NCI-H69 (cell line): ENCODE measurements at places on chromosomes 4 and X.

DNA sequence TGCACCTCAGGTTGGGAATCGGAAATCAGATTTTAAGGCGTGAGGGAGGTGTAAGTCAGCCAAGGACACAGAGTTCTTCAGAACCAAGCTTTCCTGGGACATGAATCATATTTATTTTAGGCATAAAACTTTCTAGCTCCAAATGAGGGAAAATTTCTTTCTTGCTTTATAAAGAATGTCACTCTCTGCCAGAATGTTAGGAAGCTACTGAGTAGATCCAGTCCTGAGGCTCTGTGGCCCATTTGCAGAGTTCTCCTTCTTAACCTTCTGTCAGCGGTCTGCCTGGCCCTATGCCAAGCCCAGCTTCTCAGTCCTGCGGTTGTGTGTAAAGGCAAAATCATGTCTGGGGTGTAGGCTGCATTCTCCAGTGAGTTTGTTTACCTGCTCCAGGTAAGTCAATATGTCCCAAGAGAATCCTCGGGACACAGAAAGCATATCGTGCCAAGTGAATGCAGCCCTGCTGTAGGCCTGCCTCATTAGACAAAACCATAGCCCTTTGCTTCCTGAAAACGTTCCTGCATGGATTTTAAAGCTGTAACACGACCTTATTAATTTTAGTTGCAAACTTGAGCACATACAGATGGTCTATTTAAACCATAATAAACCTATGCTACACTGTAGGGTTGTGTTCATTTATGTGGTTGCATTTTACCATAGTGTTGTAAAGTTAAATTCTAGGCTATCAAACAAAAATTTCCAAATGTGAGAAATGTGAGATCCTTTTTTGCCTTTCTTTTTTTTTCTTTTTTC, 29.2 kb upstream of the CCNI start:
- peak; percentile 95 for DNase-seq

GRCh38 chr4:53326535-53326934, 39.3 kb downstream of the SCFD2 start:
- DNase-seq = no peak

DNA sequence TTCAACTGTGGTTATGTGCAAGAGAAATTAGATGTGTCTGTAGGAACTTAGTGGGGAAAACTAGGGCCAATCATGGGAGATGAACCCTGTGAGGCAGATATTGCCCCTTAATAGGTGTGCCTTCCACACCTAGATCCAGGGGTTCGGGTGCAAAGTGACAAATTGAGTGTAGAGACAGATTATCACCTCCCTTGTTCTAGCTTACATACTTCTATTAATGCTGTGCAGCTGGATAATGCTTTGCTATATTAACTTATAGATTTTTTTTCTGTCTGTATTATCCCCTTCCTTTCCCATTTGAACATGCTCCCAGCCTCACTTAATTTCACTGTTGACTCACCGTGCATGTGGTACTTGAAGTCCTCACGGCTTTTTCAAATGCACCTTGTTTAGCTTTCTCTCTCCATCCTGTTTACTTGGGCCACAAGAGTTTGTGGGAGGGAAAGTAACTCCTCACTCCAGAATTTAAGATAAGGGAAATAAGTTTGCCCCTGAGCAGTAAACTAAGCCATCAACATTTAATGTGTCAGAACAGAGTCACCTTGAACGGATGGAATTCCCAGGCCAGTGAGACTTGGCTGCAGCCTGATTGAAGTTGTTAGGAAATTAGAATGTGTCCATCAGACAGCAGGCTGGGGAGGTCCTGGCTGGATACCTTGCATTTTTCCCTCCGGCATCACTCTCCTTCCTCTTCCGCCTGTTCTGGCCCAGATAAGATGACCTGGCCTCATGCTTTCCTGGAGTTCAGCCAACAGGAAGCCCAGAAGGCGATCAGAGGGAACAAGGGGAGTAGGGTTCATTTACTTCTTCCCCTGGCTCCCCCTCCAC, 478.4 kb downstream of the BCOR start:
- DNase-seq = peak; percentile 17

GRCh38 chr4:41406113-41406516, 131.8 kb upstream of the LIMCH1 start:
- DNase-seq = no peak

DNA sequence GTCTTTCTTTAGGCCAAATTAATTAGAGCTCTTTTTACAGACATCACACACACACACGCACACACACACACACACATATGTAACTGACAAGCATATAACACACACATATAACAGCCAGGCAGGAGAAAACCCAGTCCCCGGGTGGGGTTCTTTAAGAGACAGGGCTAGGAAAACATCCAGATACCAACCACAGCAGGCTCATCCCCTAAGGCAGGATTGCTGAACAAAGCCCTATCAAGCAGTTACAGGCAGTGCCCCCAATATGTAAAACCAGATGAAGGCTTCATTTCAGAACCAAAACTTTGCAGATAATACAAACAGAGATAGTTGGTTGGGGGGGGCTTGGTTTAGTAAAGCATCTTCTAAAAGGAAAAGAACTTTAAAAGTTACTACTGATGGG, 18.0 kb upstream of the FAM47E start:
- DNase-seq = peak; percentile 82

DNA sequence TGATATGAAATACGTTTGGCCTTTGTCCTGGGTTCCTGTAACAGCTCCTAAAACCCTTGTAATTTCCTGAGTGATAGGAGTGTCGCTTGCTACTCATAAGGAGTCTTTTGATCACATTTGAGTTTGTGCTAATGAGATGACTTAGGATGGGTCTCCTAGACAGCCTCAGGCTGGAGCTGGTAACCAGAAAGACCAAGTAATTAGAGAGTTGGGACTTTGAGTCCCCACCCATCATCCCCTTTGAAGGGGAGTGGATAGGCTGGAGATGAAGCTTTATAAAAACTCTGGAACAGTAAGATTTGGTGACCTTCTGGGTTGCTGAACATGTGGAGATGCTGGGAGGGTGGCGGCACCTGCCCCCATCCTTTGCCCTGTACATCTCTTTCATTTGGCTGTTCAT, 2.9 kb downstream of the SEC24B start:
- DNase-seq = no peak

DNA sequence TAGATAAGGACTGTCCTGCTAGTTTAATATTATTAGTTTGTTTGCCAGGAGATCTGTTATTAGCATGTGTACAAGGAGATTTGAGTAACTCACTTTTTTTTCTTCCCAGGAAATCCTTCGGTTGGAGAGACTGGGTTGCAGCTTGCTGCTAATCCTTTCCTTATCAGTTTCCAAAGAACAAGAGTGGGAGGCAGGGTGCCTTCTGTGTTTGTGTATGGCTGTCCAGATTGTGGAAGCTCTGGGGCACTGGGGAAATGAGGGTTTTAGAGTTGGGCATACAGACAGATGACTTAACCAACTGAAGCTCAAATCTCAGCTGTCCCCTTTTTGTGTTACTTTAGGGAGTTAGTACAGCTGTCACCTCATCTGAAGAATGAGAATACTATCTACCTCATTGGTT, 12.6 kb upstream of the SUPT20HL1 start:
- no peak for DNase-seq

GRCh38 chr4:18405054-18405453, 383.5 kb upstream of the LCORL start:
- no peak for DNase-seq

GRCh38 chrX:118219866-118220265, 103.3 kb upstream of the KLHL13 start:
- DNase-seq = no peak

GRCh38 chr4:52925531-52925968, 63.4 kb downstream of the RASL11B start:
- DNase-seq = peak; percentile 89

DNA sequence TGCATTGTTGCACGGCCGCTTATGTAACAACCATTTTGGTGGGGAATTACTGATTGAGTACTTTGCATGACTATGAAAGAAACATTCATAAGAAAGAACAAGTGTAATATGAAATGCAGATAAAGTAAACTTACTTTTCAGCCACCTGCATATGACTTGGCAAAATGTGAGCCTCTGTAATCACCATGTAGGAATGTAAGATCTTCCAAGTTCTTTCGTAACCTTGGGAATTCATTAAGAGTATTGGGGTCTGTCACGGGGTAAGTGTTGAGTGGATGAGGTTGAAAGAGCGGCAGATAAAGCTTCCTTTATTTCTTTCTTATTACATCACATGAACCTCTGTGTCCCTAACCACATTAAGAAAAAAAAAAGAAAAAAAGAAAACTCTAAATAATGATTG, 348.5 kb upstream of the NR3C2 start:
- DNase-seq = no peak

- no peak for DNase-seq
These were observed 20.7 kb downstream of the HAND2 start for GRCh38 chr4:173509036-173510001.

- no peak for DNase-seq
These were observed 70.6 kb downstream of the PPP2R2C start for GRCh38 chr4:6401797-6402196.

DNA sequence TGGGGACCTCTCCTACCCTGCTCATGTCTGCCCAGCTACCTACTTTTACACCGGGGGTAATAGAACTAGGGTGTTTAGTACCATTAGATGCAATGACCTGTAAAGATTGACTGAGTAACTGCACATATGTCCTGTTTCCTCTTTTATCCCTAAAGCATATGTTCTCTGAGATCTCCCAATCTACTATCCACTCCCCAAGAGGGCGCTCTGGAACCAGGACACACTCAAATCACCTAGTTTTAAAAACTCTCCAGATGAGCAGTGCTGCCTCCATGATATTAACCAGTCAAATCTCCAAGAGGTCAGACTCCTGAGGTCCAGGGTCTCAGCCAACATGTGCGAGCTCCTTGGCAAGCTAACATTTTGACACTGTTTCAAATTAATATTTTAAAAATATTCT, 87.0 kb upstream of the TSPAN5 start:
- DNase-seq = peak; percentile 50

DNA sequence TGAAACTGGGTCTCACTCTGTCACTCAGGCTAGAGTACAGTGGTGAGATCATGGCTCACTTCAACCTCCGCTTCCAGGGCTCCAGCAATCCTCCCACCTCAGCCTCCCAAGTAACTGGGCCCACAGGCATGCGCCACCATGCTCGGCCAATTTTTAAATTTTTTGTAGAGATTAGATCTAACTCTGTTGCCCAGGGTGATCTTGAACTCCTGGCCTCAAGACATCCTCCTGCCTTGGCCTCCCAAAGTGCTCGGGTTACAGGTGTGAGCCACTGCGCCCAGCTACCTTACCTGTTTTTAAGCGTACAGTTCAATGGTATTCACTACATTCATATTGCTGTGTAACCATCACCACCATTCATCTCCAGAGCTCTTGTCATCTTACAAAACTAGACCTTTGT, 41.5 kb downstream of the ING2 start:
- DNase-seq = no peak

DNA sequence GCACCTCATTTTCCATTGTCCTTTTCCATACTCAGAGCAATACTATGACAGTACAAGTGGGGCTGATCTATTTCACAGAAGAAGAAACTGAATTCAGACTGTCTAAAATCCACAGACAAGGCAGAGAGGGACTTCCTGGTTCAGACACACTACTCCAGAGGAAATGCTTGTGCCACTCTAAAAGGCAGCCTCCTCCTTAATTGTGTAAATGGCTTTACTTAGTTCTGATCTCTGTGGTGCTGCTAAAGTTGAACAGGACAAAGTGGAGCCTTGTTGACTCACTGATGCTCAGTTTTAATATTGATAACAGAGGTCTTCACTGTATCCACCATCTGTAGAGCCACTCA, 122.4 kb downstream of the KIT start:
- no peak for DNase-seq

GRCh38 chrX:22686138-22686541, 313.6 kb upstream of the DDX53 start:
- DNase-seq = peak; percentile 93

- DNase-seq = no peak
These were observed 32.0 kb downstream of the NAP1L2 start for GRCh38 chrX:73182502-73183114.

DNA sequence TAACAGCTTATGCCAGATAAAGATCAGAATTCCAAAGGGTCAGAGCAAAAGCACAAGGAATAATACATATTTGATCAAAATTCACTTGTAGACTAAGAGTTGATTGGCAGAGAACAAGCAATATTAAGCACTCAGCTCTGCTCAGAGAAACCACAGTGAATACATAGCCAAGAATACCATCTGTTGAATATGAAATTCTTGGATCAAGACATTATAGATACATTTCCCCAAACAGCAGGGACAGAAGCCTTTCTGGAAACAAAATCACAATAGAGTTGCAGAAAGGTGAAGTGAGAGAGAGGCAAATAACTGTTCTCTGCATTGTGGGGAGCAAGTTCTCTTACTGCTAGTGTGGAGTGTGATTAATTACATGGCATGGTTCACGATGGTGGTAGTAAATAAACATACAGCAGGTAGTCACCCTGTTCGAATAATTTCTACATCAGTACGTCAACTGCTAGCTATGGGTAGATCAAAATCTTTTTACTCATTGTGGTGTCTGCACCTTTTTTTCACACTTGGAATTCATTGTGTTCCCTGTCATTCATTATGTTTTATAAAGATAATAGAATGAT, 366.7 kb downstream of the PCDH7 start:
- DNase-seq = peak; percentile 69

GRCh38 chr4:21697583-21697982, 251.0 kb downstream of the KCNIP4 start:
- peak; percentile 2 for DNase-seq

- DNase-seq = no peak
These were observed 22.1 kb downstream of the ANXA5 start for GRCh38 chr4:121674696-121675095.

DNA sequence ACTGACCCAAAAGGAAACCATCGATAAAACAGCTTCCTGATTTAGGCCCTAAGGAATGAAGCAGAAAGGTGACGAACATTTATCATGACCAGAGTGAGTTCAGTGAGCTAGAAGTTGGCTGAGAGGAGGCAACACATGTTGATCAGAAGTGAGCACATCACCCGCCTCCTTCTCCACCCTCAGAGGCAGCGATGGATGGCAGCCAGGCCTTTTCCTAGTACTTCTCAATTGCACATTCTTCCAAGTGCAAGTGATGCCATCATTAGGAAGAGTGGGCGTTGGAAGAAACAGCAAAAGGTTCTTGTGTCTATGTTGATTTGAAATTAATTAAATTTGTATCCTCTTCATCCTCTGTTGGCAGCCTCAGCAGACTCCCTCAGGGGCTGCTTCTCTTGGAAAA, 51.7 kb downstream of the TMEM154 start:
- DNase-seq = no peak

DNA sequence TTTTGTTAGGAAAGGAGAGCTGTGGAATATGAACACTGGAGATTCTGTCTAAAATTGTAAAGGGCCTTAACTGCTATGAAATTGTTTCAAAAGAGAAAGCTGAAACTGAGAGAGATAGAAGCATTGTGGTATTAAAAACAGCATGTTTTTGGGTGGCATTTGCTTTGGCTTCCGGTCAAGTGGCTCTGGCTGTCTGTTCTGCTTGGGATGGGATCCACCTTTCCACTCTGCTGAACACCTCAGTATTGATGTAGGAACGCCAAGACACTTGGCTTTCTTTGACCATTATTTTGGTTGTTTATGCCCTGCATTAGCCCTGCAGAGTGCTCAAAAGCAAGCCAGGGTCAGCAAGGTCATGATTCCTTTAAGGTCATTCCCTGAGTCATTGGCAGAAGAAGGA, 199.7 kb downstream of the SLC4A4 start:
- DNase-seq = no peak

- peak; percentile 15 for DNase-seq
These were observed 8.1 kb downstream of the RASL11B start for GRCh38 chr4:52870225-52870624.
